ENCODE measurements at places on chromosomes 3 and 15. TPM values are rescaled to one million over a fixed set of nuclear protein-coding genes. Genes with fewer than 3 reads are reported as not detected.

GRCh38 chr3:162391301-162391700 lies 894.7 kb downstream of the OTOL1 start:
- no peak for DNase-seq

DNA sequence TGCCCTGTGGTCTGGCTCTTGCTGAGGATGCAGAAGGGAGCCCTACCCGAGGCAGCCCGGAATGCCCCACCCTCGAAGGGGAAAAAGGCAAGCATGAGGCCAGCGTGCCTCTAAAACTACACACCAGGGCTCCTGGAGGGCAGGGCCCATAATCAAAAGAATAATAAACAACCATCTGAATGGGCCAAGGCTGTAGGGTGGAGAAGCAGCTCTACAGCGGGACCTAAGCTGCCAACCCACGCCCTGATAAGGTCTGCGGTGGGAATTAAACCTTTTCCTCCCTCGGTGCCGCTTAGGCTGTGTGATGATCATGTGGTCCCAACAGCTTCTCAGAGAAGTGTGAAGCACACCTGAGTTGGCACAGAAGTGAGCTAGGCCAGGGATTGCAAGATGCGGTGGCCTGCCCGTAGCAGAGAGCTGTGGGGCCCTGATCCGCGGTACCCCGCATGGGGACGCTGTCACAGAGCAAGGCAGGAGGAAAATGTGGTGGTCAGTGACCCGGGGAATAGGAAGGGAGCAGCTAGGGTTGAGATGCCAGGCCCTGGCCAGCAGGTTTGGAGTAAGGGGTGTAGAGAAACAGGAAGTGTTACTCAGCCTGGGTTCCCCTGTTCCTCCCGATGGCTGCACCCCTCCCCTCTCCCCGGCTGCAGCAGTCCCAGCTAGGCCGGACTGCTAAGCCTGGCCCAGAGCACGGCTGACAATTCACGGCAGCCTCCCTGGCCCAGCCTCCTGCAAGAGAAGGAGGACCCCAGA lies 1.1 kb upstream of the C15orf62 start:
- DNase-seq: peak; percentile 41

- DNase-seq: no peak
Measured at GRCh38 chr15:98580572-98580971, 67.8 kb upstream of the IGF1R start.

DNA sequence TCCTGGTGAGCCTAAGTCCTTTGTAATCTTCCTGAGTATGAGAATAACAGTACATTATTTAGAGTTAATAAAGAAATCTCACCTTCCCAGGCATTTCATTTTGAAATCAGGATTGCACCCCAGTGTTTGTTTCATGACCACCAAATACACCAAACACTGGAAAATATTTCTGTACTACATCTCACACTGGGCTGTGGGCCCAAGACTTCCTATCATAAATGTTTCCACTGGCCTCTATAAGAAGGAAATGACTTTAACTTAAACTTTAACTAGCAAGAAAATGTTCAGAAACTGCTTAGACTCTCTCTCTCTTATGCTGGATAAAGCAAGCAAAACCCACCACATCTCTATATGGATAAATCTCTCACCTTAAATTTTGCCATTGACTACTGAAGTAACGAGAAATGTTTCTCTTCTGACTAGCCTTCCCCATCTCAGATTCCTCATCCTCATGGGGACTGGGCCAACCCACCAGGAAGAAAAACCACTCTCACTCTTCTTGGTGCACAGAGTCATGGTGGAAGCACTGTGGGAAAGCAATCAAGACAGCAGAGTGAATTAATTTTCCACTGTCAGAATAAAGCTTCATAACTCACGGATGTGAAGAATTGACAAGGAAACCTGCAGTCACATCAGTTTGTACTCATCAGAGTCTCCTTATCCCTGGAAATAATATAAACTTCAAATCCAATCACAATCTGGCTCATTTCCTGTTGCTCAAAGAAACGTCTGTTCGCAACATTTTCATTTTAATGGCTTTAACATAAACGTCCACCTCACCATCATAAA lies 859.6 kb downstream of the EPHA3 start:
- no peak for DNase-seq

- no peak for DNase-seq
Measured at GRCh38 chr3:36182024-36182423, 198.3 kb upstream of the STAC start.

DNA sequence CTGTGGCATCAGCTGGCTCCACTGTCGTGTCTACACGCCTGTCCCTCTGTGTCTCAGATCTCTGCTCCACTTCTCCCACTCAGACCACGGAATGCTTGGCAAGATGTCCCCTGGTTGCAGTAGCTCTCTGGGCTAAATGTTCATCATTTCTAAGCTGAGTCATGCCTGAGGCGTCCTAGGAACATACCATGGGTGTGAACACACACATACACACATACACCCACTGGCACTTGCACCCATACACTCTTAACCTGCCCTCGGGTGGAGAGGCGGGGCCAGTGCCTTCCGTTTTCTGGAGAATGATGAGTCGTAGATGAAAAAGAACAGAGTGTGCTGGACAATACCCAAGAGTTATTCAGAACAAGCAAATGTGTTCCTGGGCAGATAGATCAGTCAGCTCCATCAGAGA lies 72.4 kb downstream of the SENP2 start:
- DNase-seq: peak; percentile 82

GRCh38 chr15:40229956-40230355 lies 8.9 kb upstream of the PAK6 start:
- no peak for DNase-seq

DNA sequence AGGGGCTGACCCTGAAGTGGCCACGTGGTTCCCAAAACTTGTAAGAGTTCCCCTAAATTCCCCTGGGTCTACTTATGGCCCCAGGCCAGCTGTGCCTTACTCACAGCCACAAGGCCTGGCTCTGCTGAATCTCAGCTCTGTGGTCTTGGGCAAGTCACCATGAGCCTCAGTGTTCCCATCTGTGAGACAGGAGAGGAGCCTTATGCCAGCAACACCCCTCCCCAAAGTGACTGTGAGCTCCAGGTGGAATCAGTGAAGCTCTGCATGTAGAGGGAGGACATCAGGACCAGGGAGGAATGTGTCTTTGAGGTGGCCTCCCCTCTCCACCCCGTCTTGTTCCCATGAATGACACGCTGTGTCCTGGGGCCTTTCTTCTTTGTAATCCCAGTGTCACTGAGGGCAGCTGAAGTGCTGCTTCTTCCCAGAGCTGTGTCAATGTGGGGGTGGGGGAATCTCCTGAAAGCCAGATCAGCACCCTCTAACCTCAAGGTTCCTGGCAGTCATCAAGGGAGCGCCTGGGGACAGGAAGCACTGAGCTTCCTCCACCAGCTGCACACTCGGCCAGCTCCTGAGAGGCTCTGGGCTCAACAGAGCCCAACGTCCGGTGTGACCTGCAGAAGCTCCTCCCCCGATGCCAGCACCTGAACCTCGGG lies 258.9 kb downstream of the UACA start:
- peak; percentile 50 for DNase-seq

- DNase-seq: no peak
Measured at GRCh38 chr3:108970561-108970960, 16.9 kb upstream of the GUCA1C start.

Gene FANCD2OS
- total RNA-seq: not detected

Gene GNAT1
- not detected for total RNA-seq

Gene ALG1L2
- total RNA-seq: not detected

Gene GOLGA8Q
- 2.3 TPM for total RNA-seq

Gene ARRDC4
- 6.3 TPM for total RNA-seq

Gene MEIS2
- total RNA-seq: 22.0 TPM

Measured in Caki2 (cell line).